ENCODE measurements at places on chromosomes 5 and 9.

- DNase-seq: no peak
Observed at GRCh38 chr9:86355814-86356213, 1.6 kb upstream of the TUT7 start.

- no peak for DNase-seq
Observed at GRCh38 chr5:32308946-32309345, 3.8 kb downstream of the MTMR12 start.

- no peak for DNase-seq
Observed at GRCh38 chr5:17663182-17663581, 28.9 kb downstream of the TAF11L14 start.

GRCh38 chr9:117917873-117918272, 213.7 kb downstream of the TLR4 start:
- no peak for DNase-seq

- DNase-seq: no peak
Observed at GRCh38 chr9:131262327-131263032, 13.8 kb downstream of the FAM78A start.

- DNase-seq: no peak
Observed at GRCh38 chr9:131703697-131704096, 36.2 kb downstream of the RAPGEF1 start.
